ENCODE measurements at places on chromosomes 6 and 20. TPM values are rescaled to one million over a fixed set of nuclear protein-coding genes. Genes with fewer than 3 reads are reported as not detected.

PROKR2 gene
- not detected for total RNA-seq

OR2B6 gene
- total RNA-seq = not detected

SALL4 gene
- total RNA-seq = 0.25 TPM

ENPP4 gene
- total RNA-seq = 21.9 TPM

PACRG gene
- 10.5 TPM for total RNA-seq

LRRN4 gene
- total RNA-seq = 0.08 TPM

All from left ventricle myocardium inferior (tissue), 1 donor.